Stimulated activated CD8-positive, alpha-beta memory T cell treated with anti-CD3 and anti-CD28 coated beads, Interleukin-2, amount 100 ng/mL, for 48 hours (primary cell): ENCODE measurements at places on chromosomes 4 and X.

GRCh38 chr4:42655921-42656678 is 805 bp downstream of the ATP8A1 start:
- DNase-seq: no peak

DNA sequence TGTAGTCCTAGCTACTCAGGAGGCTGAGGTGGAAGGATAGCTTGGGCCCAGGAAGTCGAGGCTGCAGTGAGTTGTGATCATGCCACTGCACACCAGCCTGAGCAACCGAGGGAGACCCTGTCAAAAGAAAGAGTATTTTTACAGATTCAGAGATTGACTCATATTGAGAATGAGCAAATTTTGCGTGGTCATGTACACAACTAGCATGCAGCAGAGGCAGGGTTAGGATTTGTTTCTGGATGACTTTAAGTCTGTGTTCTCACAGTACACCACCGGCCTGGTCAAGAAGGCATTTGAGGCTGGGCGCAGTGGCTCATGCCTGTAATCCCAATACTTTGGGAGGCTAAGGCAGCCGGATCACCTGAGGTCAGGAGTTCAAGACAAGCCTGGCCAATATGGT is 44.8 kb upstream of the CBR4 start:
- DNase-seq: no peak

DNA sequence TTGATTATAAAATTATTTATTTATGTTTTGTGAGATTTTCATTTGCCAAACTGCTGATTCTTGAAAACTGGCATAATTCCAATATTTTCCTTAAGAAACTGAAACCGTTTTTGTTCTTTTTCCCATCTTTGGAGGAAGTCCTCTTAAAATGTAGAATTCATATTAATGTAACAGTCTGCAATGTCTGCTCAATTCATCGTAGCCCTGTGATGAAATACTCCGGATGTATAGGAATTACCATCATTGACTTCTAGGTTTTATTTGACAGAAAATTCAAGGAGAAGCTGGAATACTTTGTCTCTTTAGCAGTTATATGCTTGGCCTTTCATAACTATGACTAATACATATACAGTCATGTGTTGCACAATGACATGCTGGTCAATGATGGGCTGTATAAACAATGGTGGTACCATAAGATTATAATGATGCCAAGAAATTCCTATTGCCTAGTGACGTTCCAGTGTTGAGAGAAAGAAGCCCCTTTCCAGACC is 185.0 kb upstream of the GPRIN3 start:
- no peak for DNase-seq

GRCh38 chr4:144347121-144347520 is 206.6 kb upstream of the GYPA start:
- no peak for DNase-seq

GRCh38 chr4:52573551-52573950 is 85.5 kb downstream of the USP46 start:
- no peak for DNase-seq
